Activated CD8-positive, alpha-beta T cell treated with anti-CD3 and anti-CD28 coated beads, Interleukin-2, amount 10 ng/mL, durations not matched to agents 7 days and 5 days (primary cell): ENCODE measurements at places on chromosomes 4 and X. TPM values are rescaled to one million over a fixed set of nuclear protein-coding genes. Genes with fewer than 3 reads are reported as not detected.

DNA sequence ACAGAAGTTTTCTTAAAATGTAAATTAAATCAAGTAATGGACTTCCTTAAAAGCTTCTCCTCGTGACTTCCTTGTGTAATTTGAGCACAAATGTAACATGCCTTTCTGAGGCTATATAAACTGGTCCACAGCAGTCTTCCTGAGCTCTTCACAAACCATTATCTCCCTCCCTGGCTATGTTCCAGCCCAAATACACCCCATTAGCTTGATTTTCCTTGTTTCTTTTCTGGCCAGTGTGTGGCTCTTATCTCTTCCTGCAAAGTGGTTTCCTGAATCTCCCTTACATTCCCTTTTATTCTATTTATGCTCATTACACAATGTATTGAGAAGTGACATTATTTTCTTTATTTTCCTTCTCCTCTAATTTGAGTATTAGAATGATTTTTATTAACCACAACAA, 1085.3 kb upstream of the PCDH10 start:
- DNase-seq, result no peak

GRCh38 chr4:186543206-186543605, 12.2 kb downstream of the MTNR1A start:
- no peak for DNase-seq

DNA sequence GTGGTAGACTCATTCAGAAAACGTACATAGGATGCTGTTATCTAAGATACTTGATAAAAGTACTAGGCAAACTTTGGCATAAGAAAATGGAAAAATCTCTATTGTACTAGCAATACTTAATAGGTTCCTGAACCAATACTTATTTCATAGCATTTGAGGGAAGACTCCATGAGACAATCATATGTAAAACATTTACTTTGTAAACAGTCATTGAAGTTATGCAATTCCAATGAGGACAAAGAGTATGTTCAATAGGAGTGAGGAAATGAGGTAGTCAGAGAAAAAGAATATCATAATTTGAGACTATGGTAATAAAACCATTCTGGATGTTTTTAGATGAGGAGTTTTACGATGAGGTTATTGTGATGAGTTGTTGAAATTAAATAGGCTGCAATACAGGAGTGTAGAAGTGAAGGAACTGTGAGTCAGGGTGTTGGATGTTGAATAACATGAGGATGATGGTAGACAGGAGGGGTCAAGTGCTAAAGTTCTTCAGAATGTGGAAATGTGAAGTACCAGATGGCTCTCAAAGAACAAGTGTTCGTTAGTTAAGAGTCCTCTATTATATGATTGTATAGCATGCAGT, 397.9 kb downstream of the PPP3CA start:
- DNase-seq, result no peak

- no peak for DNase-seq
Observed at GRCh38 chr4:88012647-88013046, 5.2 kb downstream of the PKD2 start.

DNA sequence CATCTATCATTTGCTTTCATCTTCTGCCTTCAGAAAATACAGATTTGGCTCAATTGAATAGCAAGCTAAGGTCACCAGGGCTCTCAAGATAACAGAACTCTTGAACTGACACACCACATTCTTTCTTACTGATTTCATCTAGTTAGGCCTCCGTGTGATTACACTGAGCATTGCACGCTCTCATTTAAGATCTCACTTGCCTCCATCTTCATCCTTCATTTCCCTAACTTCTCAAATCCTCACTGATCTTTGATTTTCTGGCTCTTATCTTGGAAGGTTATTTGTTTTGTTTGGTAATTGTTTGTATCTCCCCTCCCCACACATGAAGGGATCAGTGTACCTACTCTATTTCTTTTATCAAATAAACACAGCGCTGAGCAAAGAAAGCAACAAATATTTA, 47.7 kb downstream of the MANBA start:
- DNase-seq, result no peak

DNA sequence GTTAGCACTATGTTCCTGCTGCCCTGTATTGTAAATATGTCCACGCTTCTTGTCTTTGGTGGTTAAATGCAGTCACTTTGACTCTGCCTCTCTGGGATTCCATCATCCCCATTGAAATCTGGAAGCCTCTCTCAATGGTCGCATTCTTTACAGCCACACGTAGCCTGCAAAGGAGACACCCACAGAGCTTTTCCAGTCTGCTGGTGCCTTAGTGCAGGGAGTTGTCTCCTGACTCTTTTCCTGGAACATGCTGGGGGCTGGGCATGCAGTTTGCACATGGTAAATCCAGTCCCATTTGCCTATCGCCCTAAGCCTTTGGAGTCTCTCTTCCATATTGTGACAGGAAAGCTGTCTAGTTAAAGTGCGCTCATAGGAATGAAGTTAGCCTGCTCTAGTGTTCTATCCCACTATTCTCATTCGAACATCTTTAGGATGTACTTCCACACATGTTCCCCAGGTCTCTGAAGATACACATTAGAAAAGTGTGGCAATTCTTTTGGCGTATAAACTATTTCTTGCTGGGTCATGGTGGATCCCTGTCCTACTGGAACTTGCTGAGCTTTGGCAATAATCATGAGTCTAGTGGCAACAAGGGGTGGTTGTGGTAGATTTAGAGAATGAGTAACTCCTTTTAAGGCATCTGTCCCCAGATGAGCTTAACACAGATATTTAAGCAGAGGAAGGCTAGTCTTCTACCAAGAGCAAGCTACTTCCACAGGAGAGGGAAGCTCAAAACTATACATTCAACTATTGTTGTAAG, 33.7 kb downstream of the COQ2 start:
- no peak for DNase-seq

- peak; percentile 66 for DNase-seq
Observed at GRCh38 chr4:112145790-112146501, 692 bp downstream of the FAM241A start.

DNA sequence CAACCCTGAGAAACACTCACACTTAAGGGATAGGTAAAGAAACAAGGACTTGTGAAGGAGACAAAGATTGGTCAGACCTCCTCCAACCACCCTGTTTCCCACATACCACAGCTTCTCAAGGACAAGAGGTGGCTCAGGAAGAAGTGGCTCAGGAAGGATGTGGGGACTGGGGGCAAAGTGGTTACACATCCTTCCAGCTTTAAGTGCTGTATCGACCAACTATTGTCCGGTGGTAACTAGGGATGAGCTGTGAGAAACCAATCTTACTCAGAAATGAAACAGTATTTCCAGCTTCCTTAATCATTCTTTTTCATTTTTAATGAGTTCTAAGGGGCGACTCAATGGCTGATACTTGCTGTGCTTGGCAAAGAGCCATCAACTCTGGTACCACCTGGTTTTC, 8.5 kb upstream of the LHFPL1 start:
- DNase-seq, result peak; percentile 23

DNA sequence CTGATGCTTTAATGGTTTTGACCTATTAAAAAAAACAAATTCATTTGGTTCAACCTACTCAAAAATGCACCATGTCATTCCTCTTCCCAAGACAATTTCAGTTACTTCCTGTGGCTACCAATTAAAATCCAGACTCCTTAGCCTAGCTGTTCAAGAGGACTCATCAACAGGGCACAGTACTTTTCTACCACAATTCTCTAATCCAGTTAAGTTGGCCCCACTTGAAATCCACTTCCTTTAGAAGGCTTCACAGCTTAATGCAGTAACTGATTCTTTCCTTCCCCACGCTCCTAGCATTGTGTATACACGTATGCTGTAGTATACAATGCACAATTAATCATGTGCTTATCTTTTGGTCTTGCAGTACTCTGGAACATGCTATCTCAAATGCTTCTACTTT, 129.8 kb downstream of the UGT8 start:
- DNase-seq, result no peak

DNA sequence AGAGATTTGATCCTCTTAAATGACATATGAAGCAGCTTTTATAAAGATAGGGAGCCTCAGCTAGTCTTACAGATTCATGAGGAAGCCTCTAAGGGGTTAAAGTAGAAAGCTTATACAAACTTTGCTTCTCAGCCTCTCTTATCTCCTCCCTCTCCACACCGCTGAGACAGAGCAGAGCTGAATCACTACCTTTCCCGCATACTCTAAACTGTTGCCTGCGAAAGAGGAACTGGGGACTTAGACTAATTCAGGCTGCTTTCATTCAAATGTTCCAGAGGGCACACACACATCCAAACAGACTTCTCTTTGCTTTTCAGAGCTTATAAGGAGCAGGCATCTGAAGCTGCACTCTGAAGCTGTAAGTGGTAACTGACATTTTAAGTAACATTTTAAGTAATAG, at the start of gene SERTM2:
Gene SERTM2 (plus strand): TSS at position 169 of the 400 bp plus-strand sequence. CDS start 7,213 bp downstream, outside the sequence.
- no peak for DNase-seq

GRCh38 chr4:140135529-140136088, 18.4 kb downstream of the MAML3 start:
- DNase-seq, result no peak

GRCh38 chr4:65661471-65661870, 8.8 kb downstream of the EPHA5 start:
- DNase-seq, result no peak

DNA sequence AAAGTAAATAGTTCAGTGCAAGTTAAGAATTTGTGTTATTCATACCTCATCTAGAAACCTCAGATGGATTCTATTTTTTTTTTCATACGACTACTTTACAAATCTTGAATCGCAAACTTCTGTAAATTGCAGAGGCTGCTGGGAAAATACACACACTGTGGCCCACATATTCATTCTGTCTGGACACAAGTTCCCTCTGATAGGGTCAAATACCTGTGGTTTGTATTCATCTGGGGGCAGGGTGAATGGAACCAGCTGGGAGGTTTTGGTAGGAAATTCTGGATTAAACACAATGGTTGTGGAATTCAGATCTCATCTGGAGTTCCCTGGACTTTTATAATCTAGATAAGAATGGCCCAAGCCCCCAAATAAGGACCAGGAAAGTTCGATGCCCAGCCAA, 56.2 kb downstream of the SPATA18 start:
- no peak for DNase-seq

- DNase-seq, result no peak
Observed at GRCh38 chrX:48785540-48786214, 713 bp upstream of the GATA1 start.

DNA sequence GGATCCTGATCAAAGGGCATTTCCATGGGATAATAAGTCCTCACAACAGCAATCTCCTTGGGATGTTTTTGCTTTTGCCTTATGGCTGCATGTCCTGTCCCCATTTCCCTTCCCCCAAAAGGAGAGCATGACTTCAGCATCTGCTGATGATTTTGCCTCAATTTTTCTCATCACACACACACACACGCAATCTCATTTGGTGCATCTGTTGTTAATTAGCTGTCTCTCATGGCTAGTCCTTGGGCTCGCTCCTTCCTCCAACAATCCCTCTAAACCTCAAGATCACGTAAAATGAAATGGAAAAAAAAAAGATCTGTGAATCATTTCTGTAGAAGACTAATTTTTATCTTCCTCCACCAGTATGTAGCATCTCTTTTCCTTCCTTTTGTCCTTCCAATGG, 153.6 kb downstream of the RBMX2 start:
- DNase-seq, result no peak

GRCh38 chrX:18998653-18999052, 14.7 kb upstream of the PHKA2 start:
- DNase-seq, result no peak

GRCh38 chr4:158782551-158783360, 13.9 kb downstream of the FNIP2 start:
- no peak for DNase-seq

GRCh38 chr4:23979534-23979933, 89.7 kb upstream of the PPARGC1A start:
- DNase-seq, result no peak

DNA sequence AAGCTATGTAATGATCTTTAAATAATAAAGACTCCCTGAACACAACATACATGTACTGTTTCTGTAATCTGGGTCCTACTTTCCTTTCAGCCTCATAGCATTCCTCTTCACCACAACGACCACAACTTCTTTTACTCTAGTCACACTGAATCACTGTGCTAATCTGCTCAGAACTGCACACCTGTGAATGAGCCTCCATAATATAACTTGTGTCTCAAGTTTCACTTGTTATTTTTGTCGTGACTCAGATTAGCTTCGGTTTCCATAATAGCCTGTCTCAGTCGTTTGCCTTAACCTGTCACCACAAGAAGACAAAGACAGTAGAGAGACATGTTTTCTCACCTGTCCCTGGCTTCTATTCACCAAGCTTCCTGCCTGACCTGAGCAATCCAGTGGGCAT, 61.8 kb downstream of the MAGED1 start:
- no peak for DNase-seq

DNA sequence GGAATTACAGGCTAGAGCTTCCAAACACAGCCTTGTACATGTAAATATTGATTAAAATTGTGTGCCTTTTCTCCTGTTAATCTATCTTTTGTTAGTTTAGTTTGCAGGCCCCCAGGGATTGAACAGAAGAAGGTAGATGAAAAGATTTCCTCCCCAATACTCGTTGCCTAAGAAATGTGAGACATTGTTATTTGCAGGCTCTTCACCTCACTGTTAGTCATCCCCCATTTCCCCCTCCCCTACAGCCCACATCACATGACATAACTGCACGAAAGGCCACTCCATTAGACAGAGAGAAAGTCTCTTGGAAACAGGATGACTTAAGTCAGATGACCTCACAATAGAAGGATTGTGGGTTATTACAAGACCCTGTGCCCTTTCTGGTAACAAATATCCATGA, 13.3 kb upstream of the MID1 start:
- DNase-seq, result no peak

GRCh38 chr4:87243426-87244053, 23.1 kb upstream of the KLHL8 start:
- DNase-seq, result no peak

- DNase-seq, result no peak
Observed at GRCh38 chr4:10942156-10942555, 257.6 kb upstream of the CLNK start.

SMARCA5 gene
- 45.7 TPM for total RNA-seq

CT45A2 gene
- total RNA-seq, result not detected

TLR6 gene
- total RNA-seq, result 3.1 TPM

PGRMC1 gene
- total RNA-seq, result 28.7 TPM

SORCS2 gene
- not detected for total RNA-seq

POLN gene
- total RNA-seq, result 2.4 TPM

CLGN gene
- total RNA-seq, result 0.11 TPM

USP26 gene
- total RNA-seq, result not detected

CDX4 gene
- not detected for total RNA-seq

MAP7D2 gene
- total RNA-seq, result 0.13 TPM

BEX5 gene
- total RNA-seq, result 2.0 TPM

CLDN34 gene
- total RNA-seq, result not detected

UBL4A gene
- 54.0 TPM for total RNA-seq

DDIT4L gene
- total RNA-seq, result not detected
